ENCODE measurements at places on chromosomes 11 and 22.
A peak's percentile ranks its signal among the peaks of the same experiment; 100 is the strongest.

DNA sequence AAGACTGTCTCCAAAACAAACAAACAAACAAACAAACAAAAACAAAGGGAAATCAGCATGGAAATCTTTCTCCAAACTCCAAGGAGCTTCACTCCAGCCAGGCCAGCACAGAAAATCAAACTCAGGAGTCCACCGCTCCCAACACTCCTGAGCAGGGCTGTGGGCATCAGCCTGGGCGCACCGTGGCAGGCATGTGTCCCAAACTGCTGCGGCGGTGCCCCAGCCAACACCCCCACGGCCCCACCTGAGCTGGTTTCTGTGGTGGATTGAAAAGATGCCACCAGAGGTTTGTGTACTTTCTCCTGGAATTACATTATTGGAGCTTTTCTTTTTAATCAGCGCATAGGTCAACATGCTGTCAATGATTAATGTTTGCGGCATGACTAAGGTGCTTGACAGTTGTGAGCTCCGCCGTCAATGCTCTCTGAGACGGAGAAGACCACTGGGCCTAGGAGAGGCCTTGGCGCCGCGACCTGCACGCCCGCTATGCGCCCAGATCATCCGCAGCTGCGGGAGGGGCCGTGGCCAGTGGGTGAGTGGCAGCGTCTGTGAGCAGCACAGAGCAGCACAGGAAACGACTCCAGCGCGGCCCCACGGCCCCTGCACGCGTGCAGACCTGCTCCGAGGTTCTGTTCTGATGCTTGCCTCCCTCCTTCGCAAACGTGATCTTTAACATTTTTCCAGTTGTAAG is 18.1 kb downstream of the DRD4 start:
- no peak for DNase-seq

- DNase-seq, result no peak
These were observed at the start of gene LRRC32 for GRCh38 chr11:76670485-76671236. Gene LRRC32 (minus strand): TSS chr11:76670747. CDS start chr11:76665954, 4,793 bp downstream.

DNA sequence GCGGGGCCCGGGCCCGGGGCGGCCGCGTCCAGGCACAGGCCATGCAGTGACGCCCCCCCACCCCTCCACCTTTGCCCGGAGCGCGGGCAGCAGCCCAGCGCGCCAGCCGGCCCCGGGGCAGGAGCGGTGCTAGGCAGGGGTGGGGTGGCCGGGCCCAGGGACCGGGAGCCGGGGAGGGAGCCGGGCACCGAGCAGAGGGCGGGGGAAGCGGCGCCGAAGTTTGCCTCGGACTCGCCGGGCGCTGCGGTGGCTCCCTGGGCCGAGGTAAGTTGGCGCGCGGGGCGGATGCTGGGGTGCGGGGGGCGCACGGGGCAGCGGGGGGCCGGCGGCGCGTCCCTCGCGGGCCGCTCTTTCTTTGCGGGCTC is 332 bp downstream of the TEAD1 start:
- DNase-seq, result no peak

GRCh38 chr11:72002841-72003775 is 4.4 kb downstream of the IL18BP start:
- DNase-seq, result no peak

- DNase-seq, result peak; percentile 75
These were observed 30.6 kb downstream of the MCHR1 start for GRCh38 chr22:40709752-40710413.

DNA sequence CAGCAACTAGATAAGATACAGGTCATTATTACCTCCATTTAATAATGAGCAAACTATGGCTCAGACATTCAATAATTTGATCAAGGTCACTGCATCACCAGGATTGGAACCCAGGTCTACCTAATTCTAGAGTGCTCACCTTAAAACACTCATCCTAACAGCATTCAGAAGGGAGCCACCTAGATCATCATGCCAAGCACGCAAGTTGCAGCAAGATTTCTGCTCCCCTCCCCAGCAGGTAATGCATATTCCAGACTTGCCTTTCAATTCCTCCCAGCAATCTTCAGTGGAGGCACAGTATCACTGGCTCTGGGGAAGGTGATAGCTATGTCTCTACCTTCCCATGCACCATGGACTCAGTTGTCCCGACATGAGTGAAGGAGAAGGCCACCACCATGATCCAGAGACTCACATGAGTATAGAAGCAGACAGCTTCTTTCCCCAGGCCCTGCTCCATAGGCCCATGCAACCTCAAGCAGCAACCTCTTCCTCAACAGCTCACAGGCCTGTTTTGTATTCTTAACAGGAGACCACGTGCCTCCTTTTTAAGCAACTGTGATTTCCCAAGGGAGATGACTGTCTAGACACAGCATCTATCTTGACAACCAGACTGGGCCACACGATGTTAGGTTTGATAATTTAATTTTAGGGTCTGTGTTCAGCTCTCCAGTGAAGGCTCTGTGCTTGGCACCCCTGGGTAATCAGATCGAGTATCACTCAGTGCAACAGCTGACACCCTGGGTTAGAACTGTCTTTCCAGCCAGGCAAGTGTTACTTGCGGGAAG is 36.4 kb downstream of the RAB30 start:
- DNase-seq, result peak; percentile 17

DNA sequence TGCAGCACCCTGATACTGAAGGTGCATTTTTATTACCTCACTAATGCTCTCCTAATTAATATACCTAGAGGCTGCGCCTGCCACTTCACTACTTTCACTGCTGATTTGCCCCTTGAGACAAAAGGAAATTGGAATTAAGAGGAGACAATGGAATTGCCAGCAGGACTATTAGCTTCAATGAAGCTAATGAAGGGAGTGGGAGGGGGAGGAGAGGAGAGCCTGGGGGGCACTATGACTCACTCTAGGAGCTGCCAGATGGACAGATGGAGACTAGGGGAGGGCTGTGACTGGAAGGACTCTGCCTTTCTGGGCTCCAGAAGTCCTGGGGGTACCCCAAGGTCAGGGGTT is 102.8 kb upstream of the DRD2 start:
- no peak for DNase-seq

GRCh38 chr11:76604626-76605241 is 65.8 kb downstream of the LRRC32 start:
- no peak for DNase-seq

DNA sequence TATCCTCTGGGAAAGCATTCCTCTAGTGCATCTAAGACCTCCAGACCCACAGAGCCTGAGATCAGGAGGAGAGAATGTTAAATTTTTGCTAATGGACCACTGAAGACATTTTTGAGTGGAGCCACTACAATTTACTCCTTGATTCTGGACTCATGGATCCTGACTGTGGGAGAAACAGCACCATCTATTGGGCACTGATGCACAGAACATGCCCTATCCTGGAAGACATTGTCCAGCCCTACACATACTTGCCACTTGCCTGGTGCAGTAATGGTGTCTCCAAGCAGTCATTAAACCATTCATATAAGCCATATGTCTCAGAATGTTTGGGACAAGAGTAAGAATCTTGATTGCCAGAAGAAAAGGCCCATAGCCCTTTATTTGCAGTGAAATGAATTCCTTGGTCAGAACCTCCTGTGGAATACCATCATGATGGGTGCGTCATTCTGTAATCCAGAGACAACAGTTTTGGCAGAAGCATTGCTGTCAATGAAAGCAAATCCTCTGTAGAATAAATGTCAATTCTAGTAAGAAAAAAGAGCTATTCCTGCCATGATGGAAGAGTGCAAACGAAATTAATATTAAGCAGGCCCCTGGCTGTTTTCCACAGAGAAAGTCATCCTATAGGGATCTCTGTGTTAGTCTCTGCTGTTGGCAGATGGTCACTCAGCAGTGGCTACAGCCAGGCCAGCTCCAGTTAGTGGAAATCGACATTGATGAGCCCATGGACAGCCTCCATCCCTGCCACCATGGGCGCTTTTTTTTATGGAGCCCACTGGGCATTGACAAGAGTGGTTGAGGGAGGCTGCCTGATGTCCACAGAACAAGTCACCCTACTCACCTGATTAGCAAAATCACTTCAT is 43.5 kb downstream of the GGTLC2 start:
- peak; percentile 54 for DNase-seq

- DNase-seq, result no peak
These were observed 167.3 kb downstream of the TBC1D22A start for GRCh38 chr22:46929710-46930204.

DNA sequence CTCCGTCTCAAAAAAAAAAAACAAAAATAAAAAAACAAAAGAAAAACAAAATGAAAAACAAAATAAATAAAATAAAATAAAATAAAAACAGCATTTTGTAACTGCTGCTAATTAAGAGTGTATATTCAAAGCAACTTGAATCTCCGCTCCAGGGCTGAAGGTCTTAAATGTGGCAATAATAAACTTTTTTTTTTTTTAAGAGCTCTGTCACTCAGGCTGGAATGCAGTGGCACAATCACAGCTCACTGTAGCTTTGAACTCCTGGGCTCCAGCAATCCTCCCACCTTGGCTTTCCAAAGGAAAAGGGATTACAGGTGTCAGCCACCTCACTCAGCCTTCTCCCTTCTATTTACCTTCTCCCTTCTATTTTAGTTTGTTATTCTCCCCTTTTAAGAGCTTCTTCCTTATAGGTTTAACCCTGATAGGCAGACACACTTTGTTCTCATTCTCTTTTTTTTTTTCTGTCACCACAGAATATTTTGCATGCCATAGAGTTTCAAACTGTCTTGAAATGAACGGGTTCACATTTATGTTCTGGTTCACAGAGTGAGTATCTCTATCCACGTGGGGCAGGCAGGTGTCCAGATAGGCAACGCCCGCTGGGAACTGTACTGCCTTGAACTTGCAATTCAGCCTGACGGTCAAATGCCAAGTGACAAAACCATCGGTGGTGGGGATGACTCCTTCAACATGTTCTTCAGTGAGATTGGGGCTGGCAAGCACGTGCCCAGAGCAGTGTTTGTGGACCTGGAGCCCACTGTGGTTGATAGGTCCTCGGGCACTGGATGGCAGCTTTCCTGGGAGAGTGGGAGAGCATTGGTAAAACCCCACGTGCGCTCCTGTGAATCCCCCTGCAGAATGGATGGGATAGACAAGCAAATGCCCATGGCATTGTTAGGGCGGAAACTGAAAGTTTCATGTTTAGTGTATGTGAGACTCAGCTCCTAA is 19.4 kb downstream of the LRRC74B start:
- DNase-seq, result no peak

DNA sequence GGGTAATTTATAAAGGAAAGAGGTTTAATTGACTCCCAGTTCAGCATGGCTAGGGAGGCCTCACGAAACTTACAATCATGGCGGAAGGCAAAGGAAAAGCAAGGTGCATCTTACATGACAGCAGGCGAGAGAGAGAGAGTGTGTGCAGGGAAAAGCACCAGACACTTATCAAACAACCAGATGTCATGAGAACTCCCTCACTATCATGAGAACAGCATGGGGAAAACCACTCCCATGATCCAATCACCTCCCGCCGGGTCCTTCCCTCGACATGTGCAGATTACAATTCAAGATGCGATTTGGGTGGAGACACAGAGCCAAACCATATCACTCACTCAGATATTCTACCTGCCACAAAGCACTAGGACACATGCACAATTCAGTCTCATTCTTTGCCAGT is 48.1 kb upstream of the HMGXB4 start:
- no peak for DNase-seq

GRCh38 chr22:50560034-50560433 is 2.7 kb downstream of the SYCE3 start:
- no peak for DNase-seq

- no peak for DNase-seq
These were observed 3.7 kb downstream of the IGSF22 start for GRCh38 chr11:18722293-18722637.

DNA sequence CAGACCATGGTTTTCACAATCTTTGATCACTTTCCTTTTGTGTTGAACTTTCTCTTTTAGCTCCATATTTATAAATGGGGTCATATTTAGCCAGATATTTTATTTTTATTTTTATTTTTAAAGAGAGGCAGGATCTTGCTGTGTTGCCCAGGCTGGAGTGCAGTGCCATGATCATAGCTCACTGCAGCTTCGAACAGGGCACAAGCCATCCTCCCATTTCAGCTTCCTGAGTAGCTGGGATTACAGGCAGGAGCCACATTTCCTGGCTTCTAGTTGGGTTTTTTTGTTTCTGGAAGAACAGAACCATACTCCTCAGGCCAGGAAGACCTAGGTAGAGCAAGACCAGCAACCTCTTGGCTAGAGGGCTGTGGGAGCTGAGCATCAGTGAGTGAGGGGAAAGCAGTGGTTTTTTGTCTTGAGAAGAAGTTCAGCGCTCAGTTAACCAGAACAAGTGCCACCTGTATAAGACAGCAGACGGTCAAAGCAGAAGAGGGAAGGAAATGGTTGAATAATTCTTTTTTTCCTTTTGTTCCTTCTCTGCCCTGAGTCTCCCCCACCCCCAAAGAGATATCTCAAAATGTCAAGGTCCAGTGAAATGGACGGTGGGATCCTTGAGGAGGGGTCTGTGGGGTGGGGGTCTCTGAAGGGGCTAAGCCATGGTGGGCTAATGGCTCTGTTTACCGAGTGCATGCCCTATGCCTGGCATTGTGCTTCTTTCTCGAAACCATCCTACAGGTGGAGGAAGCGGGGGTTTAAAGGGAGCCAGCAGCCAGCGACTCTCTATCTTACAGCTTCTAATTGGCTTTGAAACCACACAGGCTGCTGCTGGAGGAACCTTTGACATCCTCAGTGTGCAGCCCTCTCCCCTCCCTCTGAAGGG is 63.0 kb downstream of the PTPRJ start:
- no peak for DNase-seq

DNA sequence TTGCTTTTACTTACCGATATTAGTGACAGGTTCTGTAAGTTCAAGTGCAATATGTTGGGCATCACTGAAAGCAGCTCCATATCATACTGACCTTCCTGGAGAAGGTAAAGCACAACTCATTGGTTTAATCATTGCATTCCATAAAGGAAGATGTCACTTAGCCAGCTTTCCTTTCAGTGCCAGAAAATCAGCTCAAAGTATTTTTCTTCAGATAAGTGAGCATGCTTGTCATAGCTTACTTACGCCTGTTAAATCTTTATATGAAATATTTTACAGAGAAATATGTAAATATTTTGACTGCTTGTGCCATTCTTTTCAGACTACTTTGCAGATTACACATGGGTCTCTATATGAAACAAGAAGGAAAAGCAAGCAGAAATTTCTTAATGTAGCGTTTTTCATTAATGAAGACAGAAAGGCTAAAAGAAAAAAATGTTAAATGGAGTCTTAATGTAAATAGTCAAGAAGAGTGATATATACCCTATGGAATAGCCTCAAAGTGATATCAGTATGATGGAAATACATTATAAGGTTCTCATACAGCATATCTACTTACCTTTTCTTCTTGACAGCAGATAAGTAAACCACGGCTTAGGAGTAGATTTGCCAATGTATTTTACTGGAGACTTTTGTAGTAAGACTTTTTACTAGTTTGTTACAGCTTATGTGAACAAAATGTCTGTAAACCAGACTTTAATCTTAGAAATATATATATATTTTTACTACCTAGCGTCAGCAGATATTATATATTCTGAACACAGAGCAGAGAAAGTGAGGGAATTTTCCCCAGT is 649.7 kb downstream of the METTL15 start:
- DNase-seq, result no peak

All from muscle of arm (tissue), 14 donors.